Astrocyte of the spinal cord (primary cell): ENCODE measurements at places on chromosomes 7 and 10.

DNA sequence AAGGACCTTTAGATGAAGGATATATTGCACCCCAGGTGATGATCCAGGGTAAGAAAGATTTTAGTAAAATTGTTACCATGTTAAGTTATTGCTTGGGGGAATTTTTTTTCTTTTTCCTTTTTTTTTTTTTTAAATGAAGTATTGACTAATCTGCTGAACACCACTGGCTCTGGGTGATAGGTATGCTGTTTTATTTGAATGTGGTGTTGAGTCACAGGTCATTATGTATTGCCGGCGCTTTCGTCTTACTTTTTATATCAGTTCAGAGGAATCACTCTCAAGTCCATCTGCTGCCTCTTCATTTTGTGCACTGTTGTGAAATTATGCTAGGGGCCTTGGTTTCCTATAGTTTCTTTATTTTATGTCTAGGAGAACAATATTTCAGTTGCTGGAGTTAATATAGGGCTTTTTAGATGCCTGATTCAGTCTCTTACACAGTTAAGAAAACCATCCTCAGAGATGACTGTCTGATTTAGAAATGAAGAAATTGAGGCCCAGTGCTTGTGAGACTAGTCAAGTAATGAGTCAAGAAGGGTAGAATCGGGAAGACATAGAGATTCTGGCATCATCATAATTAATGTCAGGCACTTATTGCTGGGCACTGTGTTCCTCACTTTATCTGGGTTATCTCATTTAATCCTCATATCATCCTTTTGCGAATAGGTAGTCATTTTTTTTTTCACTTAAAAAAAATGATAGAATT lies 38.7 kb downstream of the NRF1 start:
- peak; percentile 22 for DNase-seq

DNA sequence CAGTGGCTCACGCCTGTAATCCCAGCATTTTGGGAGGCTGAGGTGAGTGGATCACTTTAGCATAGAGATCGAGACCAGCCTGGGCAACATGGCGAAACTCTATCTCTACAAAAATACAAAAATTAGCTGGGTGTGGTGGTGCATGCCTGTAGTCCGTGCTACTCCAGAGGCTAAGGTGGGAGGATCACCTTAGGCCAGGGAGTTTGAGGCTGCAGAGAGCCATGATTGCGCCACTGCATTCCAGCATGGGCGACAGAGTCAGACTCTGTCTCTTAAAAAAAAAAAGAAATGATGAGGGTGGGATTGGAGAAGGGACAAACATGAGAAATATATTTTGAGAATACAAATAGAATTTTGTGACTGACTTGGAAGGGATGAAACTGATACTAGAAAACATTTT lies 76.9 kb downstream of the SHOC2 start:
- no peak for DNase-seq

- no peak for DNase-seq
Observed at GRCh38 chr10:5930272-5930671, 40.2 kb downstream of the FBH1 start.

- no peak for DNase-seq
Observed at GRCh38 chr10:48929413-48929990, 10.1 kb downstream of the LRRC18 start.

GRCh38 chr7:99096124-99096887 lies 47.6 kb downstream of the SMURF1 start:
- DNase-seq: no peak

DNA sequence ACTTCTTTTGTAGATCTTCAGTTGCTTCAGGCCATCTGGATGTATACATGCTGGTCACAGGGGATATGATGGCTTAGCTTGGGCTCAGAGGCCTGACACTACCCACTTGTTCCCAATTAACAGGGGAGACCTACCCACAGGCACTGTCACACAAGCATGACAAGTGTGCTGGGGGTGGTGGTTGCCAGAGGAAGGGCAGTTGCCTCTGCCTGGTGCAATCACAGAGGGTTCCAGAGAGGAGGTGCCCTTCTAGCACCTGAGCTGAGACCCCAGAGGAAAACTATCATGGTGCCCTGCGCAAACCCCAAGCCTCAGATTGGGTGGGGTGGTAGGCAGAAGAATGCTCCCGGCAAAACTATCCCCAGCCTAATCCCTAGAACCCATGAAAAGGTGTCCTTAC lies 65.6 kb upstream of the NANOS1 start:
- DNase-seq: no peak

DNA sequence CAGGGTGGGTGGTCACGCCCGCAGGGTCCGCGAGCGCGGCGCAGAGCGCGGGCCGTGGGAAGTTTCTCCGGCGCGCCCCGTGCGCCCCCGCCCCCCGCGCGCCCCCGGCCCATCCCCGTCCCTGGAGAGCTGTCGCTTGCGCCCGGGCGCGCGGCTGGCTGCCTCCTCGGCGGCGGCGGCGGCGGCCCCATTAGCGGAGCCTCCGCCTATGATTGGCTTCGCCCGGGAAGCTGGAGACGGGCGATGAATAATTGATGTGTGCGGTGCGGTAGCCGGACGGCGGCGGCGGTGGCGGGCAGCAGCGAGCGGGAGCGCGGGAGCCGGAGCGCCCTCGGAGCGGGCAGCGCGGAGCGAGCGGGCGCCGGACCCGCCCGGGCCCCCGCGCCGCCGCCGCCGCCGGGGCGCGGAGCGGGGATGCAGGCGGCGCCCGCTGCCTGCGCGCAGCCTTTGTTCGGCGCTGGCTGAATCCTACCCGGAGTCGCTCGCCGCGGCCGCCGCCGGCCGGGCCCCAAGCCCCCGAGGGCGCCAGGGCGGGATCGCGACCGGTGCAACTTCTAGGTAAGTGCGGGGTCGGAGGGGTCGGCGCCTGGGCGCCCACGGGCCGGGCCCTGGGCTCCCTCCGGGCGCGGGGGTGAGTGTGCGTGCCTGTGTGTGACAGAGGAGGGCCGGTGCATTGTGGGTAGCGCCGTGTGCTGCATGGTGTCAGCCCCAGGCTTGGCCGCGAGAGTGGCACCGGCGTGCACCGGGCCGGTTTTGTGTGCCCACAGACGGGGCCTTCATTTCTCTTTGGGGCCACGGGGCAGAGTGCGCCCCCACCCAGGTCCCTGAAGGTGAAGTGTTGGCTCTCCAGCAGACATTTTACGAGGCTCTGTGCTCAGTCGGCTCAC lies 103.8 kb upstream of the PPIF start:
- peak; percentile 32 for DNase-seq

DNA sequence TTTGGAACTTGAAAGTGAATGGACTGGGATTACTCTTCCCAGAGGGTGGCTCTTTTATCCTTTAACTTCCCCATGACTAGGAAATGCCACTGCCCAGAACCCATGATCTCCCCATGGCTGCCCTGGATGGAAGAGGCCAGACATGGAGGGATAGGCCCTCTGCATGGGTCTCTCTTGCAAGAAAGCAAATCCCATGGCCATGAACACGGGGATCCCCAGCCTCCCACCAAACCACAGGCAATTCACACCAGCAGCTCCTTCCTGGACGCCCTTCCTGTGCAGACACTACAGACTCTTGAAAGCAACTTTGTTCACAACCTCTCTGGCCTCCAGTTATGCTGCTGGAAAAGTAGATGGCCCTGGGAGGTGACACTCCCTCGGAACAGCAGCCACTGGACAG lies 55.0 kb downstream of the EBF3 start:
- no peak for DNase-seq

GRCh38 chr10:71950683-71951082 lies 13.5 kb upstream of the CHST3 start:
- DNase-seq: no peak

GRCh38 chr10:114034923-114035645 lies 8.6 kb upstream of the ADRB1 start:
- DNase-seq: no peak

DNA sequence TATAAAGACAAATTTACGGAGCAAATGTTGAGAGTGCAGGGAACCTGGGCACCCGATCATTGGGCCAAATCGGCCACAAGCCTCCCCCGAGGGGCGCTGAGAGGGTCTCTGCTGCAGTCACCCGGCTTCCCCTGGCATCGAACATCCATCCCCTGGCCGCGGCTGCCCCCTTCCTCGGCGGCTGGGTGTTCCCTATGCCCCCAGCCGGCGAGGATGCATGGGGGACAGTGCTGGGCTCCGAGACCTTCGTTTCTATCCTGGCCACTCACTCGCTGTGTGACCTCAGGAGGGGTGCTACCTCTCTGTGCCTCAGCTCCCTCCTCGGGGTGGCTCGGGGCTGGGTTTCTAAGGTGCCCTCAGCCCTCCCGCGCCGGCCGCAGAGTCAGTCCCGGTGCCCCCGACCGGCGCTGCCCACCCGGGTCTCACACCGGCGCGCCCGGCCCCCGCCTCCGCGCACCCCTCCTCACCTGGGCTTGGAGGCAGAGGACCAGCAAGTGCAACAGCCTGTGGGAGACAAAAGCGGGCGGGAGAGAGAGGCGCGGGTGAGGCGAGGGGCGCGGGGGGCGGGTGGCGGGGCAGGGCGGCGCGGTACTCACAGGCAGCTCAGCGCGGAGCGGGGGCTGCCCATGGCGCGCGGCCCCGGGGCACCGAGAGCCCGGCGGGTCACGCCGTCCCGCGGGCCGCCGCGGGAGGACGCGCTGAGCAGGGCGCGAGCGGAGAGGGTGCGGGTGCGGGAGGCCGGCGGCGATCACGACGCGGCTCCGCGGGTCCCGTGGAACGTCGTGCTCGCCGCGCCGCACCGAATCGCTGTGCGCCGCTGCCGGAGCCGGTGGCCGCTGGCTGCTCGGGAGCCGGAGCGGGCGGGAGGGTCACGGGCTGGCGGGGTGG lies at the start of gene FGF8:
FGF8 (minus strand) TSS at position 842 of the 888 bp plus-strand sequence; CDS start at position 628, 214 bp downstream.
- DNase-seq: no peak

DNA sequence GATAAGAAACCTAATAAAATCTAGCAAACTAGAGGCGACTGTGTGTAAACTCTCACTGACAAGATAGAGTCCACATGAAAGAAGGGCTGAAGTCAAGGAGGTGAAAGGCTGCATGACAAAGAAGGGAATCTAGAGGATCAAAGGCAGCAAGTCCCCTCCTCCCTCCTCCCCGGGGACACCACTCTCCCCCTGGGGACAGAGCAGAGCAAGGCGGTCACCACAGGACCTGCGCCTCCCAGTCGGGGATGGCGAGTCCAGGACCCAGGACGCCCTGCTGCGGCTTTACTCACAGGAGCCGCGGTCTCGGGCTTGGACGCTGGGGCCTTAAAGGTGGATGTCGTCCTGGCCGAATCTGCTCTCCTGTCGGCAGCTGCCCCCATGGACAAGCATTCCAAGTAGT lies 22.4 kb downstream of the BRI3 start:
- DNase-seq: no peak

GRCh38 chr7:116797612-116798011 lies 64.8 kb upstream of the CAPZA2 start:
- peak; percentile 25 for DNase-seq

- no peak for DNase-seq
Observed at GRCh38 chr10:125911990-125912389, 15.6 kb downstream of the FANK1 start.

DNA sequence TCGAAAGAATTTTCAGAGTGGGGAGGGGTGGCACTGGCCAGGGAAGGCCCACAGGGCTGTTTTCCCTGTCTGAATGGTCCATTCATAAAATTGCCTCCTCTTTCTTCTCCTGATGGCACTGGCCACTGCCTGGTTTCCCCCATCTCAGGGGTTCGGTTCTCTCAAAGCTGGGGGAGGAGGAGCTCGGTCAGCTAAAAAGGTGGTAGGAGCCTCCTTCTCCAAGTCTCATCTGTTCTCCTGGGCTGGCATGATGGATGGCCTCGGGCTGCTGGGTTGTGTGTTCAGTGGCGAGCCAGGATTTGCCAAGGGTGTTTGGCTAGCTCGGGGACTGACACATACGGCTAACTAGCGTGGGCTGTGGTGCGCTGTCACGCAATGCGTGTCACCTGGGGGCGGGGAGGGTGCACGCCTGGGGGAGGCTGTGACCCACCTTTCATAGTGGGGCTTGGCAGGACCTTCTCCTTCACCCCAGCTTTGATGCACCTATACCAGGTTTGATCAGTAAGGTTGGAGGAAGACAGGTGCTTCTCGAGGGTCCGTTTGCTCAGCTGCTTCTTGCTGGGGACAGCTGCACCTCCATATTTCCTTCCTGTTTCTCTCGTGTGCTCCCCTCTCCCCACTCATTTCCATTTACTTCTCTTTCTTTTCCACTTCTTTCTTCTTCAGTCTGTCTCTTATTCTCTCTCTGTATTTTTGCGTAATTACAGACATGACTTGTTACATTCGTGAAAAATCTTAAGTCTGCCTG lies 36.3 kb downstream of the RBM20 start:
- no peak for DNase-seq

- DNase-seq: no peak
Observed at GRCh38 chr10:75034131-75034512, 77.3 kb upstream of the SAMD8 start.

DNA sequence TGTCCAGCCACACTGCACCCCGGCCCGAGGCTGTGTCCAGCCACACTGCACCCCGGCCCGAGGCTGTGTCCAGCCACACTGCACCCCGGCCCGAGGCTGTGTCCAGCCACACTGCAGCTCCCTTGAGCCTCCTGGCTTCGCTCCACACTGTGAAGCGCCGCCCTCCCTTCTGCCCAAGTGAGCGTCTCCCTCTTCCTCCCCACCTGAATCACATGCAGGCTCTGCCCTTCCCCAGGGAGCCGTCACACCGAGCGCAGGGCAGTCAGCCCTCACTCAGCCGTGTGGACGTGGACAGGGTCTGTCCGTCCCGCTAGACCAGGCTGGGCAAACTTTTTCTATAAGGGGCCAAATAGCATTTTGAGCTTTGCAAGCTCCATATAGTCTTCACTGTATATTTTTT lies 27.6 kb downstream of the CFAP46 start:
- no peak for DNase-seq

DNA sequence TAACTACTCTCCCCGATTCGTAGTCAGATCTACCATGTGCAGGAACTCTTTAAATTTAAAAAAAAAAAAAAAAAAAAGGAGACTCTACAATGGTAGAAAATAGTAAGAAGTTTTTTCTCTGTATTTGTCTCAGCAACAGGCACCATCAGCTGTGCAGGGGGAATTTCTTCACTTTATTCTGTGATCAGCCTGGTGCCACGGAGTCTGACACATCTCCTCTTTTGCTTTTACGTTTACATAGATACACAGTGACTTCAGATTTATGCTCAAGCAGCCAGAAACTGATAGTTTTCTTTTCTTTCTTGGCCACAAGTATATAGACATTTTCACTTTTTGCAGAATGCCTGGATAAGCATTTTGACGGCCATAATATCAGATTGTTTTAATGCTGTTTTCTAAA lies 190.6 kb upstream of the AKR1E2 start:
- DNase-seq: no peak

DNA sequence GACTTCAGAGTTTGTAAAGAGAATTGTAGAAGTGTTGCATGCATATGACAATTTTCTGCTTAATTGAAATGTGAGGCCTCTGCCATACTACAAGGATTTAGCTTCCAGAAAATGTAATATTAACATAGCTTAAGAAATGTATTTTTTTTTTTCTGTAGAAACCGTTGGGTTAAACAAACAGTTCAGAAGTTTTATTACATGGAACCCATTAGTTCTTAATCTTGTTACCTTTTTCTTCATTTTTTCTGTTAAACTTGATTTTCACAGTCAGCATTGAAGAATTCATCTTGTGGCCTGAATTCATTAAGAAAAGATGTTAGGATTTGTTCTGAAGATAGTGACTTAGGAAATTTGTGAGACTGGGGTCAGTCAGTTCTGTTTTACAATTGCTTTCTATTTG lies 4.9 kb downstream of the PTEN start:
- peak; percentile 36 for DNase-seq

- DNase-seq: no peak
Observed at GRCh38 chr10:118712080-118712479, 42.7 kb downstream of the CACUL1 start.
